H7 (cell line): ENCODE measurements at places on chromosomes 3 and 15.

GRCh38 chr15:60685346-60685937 is 206.5 kb upstream of the ICE2 start:
- no peak for DNase-seq

GRCh38 chr3:46661776-46662766 is 31.4 kb downstream of the ALS2CL start:
- DNase-seq = peak; percentile 84

DNA sequence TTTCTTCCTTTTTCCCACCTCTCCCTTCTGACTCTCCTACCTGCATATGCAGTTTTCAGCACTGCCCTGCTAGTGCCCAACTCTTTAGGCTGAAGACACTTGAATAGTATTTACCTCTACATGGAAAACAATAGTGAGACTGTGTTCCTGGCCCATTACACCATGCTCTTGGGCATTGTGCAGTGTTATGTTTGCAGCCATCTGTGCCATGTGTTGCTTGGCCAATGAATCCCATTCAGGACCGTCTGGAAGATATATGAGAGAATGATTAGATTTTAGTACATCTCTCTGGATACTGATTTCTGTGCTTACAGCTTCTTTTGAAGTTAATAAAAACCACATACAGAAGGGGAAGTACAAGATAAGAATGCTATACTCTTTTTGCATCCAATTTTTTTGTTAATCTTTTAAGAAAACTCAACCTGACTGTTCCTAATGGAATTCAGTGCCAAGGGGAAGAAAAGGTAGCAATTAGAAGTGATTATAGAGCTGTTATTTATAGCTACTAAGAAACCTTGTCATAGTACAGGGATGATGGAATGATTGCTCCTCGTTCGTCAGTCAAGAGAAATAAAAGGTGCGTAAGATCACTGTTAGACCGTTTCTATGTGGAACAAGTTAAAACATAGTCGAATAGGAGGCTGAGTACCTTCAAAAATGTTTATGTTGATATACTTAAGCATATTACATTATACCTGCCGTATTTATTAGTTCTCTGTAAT is 58.9 kb downstream of the TMEM41A start:
- no peak for DNase-seq

DNA sequence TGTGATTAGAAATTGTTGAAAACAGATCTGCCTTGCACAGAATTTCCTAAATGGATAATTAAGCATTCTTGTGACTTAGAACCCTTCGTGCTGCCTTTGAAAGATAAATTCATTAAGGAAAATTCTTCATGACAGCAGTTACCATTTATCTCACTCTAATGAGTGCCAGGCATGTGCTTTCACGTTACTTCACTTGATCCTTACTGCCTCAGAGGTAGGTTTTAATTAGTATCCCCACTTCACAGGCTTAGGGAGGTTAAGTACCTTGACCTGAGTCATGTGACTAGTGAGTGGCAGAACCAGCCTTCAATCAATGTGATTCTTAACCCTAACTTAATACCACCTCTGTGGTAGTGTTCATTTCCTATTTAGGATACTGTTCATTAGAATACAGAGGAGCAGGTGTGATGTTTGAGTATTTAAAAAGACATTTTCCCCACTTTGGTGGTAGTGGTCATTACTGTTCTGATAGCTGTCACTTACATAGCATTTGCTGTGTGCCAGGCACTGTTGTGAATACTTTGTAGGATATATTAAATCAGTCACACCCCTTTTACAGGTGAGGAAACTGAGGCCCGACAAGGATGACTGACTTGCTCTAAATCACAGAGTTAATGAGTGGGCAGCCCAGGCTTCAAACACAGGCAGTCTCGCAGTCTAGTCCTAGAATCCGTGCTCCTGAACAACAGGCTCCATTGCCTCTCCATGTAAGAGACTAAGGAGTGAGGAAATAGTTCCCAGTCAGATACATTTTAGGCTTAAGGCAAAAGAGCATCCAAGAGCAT is 57.9 kb downstream of the RLBP1 start:
- DNase-seq = no peak

DNA sequence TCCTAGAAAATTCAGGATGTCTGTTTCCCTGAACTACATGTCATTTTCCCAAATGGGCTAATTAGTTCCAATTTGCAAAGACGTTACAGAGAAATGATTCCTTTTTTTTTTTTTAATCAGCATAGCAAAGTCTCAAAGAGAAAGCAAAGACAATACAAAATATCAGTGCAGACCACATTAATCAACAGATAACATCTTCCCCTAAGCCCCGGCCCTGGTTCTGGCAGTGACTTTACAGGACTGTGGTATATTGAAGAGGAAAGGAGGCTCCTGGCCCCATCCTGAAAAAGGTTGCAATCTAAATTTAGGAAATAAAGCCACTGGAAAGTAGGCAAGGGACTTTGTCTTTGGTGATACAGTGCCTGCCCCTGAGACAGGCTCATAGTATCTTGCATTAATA is 836.5 kb downstream of the NTRK3 start:
- no peak for DNase-seq
